ENCODE measurements at places on chromosomes 12 and 14.

DNA sequence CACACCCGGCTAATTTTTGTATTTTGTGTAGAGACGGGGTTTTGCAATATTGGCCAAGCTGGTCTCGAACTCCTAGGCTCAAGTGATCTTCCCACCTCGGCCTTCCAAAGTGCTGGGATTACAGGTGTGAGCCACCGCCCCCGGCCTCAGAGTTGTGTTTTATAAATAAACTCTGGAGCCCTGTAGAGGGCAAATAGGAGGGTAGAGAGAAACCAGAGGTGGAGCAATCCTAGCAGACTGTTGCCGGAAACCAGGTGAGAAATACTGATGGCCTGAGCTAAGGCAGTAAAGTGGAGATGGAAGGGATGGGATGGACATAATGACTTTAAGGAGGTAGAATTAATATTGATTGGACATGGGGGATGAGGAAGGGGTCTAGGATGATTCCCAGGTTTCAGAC, 2.7 kb upstream of the HSD17B6 start:
- no peak for DNase-seq

DNA sequence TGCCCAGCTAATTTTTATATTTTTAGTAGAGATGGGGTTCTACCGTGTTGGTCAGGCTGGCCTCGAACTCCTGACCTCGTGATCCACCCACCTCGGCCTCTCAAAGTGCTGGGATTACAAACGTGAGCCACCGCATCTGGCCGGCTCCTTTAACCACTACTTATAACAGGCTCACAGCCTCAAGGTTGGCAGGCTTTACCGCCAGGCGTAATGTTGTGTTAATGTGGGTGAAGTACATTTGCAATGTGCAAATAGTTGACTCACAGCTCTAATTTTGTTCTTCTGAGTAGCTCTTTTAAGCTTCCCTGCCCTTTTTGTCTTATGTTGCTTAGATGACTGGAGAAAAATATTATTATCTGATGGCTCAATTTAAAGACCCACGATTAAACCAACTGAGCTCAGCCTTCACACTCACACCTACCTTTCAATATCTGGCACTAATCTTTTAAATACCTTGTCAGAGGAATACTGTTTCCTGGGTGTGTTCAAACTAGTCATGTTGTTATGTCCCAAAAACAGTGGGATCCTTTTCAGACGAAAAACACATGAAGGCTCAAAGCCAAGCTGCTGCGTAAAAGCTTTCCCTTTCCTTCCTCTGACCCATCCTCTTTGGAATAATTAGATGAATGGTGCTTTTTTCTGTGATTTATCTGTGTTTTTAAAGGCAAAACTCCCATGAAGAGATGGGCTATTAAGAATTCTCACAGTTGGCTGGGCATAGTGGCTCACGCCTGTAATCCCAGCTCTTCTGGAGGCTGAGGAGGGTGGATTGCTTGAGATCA, 57.2 kb upstream of the USP44 start:
- no peak for DNase-seq

GRCh38 chr14:41280745-41281144, 325.9 kb upstream of the LRFN5 start:
- DNase-seq = no peak

- DNase-seq = no peak
These were observed 26.5 kb upstream of the JDP2 start for GRCh38 chr14:75401361-75401760.

DNA sequence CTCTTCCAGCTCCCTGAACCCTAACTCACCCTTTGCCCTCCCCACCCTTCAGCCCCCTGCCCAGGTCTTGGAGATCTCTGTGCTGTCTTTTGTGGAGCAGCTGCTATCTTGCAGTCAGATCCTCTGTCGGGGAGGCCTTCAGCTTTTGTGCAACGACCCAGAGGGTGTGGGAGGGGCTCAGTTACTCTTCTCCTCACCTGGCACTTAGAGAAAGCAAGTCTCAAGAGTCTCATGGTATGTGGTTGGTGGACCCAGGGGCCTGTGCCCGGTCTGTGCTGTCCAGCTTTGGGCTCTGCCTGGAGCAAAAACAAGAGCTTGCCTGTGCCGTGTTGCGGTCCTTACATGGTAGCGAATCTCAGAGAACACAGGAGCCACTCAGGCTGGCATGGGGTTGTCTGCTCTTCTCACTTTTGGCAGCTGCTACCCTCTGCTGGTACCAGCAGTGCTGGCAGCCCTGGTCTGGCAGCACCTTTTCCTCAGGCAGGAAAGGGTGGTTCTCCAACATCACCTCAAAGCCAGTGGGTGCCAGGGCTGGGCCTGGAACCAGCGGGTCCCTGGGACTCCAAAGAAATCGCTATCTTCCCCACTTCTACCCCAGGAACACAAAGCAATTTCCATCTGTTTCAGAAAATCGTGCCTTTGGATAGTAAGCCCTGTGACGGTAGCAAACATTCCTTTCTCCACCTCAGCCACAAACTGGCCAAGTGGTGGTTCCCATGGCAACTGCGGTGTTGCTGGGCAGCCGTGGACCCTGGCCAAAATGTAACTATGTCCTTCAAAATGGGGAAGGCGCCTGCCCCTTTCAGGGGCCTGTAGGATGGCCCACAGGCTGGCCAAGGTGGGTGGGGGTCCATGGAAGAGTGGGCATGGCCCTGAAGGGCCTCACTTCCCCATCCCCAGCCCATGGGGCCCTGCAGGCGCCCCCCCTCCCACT, 90.0 kb downstream of the RIN3 start:
- no peak for DNase-seq

- no peak for DNase-seq
These were observed 2.4 kb upstream of the CRIP1 start for GRCh38 chr14:105484069-105484996.

DNA sequence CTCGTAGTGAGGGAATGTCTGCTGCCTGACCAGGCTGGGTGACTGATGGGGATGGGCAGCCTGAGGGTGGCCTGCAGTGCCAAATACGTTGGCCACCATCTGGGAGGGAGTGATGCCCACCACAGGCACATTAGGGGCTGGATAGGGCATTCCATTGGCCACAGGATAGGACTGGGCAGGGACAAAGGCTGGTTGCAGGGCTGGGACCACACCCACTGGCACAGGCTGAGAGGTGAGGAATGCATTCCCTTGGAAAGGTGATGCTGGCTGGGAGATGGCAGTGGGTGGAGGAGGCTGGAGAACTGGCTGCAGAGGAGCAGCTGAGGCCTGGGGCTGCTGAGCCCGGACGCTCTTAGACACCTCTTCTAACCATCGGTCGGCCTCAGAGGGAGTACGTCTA, 39.5 kb downstream of the PAPLN start:
- no peak for DNase-seq

DNA sequence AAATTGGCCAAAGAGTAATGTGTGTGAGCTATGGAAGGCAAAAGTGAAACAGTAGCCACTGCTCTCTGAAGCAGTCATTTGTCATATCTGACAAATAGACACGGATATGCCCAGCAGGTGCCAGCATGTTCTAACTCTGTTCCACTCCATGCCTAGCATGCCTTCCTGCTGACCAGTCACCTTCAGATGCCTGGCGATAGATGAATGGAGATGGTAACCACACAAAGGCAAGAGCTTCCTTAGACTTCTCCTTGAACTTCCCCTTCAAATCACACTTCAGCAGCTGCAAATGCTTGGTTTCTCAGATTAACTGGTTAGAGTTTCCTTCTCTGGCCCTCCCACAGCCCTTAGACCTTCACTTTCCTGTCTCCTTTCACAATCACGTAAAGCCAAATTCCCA, 429.9 kb downstream of the DAD1 start:
- DNase-seq = no peak

- DNase-seq = no peak
These were observed 155.0 kb upstream of the RTL1 start for GRCh38 chr14:101058571-101058970.

DNA sequence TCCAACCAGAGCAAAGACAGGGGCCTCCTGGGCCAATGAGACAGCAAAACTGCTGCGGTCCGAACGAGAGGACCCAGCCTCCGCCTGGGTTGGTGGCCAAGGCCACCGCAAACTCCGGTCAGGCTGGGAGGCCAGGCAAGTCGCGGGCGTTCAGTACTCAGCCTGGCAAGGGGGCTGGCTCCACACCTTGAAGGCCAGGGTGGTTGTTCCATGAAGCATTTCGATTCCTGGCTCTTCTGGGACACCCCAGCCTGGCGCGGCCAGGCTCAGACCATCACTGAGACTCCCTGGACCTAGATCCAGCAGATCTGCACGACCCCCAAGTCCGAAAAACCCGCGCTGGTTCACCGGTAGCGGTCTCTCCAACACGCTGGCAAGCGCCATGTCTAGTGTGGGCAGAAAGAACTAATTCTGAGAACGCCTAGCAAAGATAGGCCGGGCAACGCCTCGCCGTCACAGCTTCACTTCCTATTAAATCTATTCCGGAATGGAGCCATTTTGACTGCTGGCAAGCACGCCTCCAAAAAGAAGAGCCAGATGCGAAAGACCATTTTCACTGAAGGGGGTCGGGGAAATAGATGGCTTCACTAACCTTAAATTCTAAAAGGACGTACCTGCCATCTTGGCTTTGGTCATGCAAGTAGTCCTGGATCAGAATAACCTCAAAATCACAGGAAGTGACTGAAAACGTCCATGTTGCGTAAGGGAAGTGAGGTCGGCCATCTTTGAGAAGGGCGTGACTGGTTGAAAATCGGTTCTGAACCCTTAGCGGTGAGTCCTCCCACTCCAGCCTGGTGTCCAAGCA, at the start of gene PSMB5:
Gene PSMB5 (minus strand): TSS at position 403 of the 805 bp plus-strand sequence. CDS start 19 bp downstream, at position 384.
- peak; percentile 73 for DNase-seq

DNA sequence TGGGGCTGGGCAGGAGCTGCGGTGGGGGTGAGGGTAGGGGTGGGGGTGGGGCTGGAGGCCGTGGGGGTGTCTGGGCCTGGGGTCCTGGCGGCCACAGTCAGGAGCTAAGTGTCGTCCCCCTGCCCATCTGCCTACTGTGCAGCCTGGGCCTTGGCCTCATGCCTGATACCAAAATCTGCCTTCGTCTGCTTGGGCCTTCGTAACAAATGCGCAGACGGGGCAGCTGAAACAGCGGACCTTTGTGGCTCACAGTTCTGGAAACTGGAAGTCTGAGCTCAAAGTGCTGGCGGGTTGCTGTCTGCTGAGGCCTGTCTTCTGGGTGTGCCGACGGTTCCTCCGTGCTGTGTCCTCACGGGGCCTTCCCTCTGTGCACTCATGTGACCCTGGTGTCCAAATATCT, 61.7 kb downstream of the KIF26A start:
- DNase-seq = no peak

DNA sequence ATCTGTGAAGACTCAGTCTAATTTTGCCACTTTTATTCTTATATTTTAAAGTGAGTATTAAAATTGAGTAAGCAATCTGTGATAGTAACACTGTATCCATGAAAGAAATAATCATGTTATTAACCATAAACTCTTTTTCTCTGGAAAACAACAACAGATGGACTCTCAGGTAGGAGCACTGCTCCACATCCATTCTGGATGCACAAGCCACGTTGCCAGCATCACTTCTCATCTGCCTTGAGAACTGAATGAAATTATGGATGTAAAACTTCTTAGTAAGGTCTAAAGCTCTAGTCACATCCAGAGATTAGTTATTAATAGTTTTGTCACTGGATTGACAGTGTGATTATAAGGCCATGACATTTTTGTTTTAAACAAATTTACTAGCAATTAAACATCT, 489.1 kb upstream of the SYT1 start:
- no peak for DNase-seq

DNA sequence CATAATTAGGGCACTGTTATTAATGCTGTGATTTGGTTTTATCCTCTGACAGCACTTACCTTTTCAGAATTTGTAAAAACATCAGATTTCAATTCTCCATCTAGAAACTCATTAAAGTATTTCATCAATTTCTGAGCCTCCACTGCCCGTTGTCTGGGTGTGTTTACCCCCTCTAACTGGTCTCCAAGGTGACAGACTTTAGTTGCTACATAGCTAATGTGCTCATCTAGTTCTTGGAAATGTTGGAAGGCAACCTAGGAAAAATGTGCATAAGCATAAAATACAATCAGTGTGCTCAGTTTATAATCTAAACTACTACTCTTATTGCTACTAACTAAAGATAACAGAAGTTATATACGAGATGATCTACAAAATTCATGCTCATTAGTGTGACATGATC, 24.6 kb downstream of the EXOC5 start:
- DNase-seq = no peak

GRCh38 chr12:102824218-102824835, 92.7 kb downstream of the PAH start:
- no peak for DNase-seq

DNA sequence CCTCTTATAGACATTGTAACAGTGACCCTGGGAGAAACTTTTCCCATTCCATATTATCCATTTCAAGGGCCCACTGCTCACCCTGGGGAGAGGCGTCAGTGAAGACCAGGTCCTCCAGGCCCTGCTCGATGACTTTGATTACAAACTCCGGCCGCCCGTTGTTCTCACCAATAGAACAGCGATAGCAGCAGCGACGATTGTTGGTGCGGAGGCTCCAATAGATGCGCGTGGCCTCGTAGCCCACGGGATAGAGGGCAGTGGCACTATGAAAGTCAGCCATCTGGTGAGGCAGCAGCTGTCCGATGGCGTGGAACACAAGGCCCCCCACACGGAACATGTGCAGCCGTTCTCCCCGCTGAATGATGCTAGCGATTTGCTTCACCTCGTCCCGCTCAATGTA, 7.5 kb upstream of the PRKAG1 start:
- DNase-seq = no peak

- no peak for DNase-seq
These were observed 319.1 kb downstream of the ZFP36L1 start for GRCh38 chr14:68473794-68474193.

- DNase-seq = no peak
These were observed 3.6 kb downstream of the PELI2 start for GRCh38 chr14:56121816-56122215.

DNA sequence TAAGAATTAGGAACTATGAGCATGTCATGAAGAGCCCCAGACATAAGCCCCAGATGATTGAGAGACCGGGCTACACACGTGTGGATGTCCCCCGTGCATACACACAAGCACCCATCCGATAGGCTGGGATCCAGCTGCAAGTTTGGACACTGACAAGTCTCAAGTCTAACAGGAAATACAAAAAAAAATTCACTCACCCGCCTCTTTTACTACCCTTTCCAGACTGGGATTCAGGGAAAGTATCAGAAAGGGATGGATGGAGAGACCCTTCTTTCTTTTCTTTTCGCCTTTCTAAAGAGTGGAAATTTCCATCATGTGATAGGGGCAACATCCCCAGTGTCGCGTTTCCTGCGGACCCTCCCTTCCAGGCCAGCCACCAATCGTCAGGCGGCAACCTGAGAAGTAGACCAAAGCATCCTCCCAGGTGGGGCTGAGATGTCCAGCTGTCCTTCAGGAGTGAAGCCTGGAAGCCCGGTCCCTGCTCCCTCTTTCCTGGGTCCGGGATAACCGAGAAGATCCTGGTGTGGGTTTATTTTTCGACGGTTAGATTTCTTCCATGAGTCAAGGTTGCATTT, 6.4 kb upstream of the SLC38A4 start:
- no peak for DNase-seq

DNA sequence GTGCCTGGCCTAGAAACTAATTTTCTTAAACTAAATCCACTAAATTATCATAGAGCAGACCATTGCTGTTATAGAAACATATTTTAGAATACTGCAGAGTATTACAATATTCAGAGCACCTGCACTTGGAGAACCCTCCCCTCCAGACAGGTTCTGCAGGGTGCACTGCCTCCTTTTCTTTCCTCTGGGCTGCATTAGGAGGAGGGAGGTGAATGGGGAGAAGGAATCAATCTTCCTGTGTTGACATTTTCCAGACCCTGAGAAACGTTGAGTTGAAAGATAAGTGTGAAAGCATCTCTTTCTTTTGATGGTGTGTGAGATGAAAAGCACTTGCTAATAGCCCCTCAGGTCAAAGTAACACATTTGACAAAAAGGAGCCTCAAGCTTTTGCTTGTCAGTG, 7.3 kb downstream of the SYNE2 start:
- no peak for DNase-seq

- no peak for DNase-seq
These were observed 49.9 kb upstream of the CPSF6 start for GRCh38 chr12:69189378-69189978.

Measured in AG04449 (cell line).